ENCODE measurements at places on chromosomes 6 and 20.

GRCh38 chr20:59752101-59752586, 147.8 kb downstream of the PHACTR3 start:
- DNase-seq: no peak

DNA sequence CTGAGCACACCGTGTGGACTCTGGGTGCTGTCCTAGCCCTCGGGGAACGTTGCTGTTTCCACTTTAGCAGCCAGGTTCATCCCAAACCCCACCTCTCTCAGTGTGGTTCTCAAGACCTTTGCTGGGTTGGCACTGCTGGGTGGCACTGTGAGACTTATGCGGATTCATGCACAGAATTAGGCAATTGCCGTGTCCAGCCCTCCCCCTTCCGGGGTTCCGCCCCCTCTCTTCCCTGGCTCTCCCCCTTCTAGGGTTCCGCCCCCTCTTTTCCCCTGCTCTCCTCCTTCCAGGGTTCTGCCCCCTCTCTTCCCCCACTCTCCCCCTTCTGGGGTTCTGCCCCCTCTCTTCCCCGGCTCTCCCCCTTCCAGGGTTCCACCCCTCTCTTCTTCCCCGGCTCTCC, 39.8 kb upstream of the SLCO4A1 start:
- no peak for DNase-seq

DNA sequence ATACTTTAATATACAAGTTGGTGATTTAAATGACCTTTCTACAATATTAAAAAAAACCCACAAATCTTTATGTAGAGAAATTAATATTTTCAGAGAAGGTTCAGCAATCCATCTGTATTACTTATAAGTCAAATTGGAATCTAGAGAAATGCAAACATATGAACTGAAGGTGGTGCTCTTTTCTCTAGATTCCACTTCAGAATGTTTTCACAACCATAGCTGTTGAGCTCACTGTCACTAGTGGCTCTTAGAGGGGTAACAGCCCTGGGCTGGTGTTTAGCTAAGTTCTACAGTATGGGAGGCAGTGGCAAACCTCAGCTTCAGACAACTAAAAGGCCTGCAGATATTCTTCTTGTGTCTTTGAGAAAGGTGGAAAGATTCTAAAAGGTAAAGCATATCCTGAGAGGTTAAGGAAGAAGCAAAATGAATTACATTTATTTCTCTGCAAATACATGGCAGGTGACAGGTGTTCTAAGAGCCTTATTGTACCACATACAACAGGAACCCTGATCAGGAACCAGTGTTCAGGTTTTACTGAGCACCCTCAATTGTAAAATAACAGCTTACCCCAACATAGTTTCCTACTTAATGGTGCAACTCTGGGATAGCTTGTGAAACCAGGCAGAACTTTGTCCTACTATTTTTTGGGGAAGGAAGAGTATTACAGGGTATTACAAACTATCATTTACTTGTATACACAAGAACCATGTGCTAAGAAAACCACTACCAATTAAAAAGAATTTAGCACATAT, 56.6 kb upstream of the SAMHD1 start:
- DNase-seq: no peak

GRCh38 chr6:150676344-150676743, 76.7 kb downstream of the PLEKHG1 start:
- DNase-seq: no peak

DNA sequence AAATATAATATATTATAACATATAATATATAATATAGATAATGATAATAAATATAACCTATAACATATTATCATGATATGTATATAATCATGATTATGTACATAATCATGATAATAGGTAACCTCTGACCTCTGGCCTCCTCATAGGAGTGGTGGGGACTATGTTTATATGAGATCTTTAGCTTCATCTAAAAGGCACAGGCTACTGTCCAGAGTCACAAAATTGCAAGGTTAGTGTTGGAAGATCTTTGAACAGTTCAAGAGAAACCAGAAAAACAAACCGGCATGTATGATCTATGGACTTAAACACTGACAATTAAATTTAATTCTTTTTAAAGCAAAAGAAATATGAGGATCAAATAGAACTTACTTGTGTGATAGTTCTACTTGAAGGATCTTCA, 55.7 kb upstream of the TINAG start:
- no peak for DNase-seq

DNA sequence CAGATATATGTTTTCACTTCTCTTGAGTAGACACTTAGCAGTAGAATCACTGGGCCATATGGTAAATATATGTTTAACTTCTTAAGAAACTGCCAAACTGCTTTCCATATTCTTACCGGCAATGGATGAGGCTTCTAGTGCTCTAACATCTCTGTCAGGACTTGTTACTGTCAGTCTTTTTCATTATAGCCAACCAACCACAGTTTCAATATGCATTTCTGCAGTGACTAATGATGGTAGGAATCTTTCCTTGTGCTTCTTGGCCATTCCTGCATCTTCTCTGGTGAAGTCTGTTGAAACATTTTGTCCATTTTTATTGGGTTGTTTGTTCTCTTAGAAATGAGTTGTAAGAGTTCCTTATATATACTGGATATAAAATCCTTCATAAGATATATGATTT, 66.0 kb upstream of the SYNDIG1 start:
- no peak for DNase-seq

GRCh38 chr6:39824030-39824926, 32.1 kb downstream of the DAAM2 start:
- no peak for DNase-seq
